ENCODE measurements at places on chromosomes 5 and 9.

DNA sequence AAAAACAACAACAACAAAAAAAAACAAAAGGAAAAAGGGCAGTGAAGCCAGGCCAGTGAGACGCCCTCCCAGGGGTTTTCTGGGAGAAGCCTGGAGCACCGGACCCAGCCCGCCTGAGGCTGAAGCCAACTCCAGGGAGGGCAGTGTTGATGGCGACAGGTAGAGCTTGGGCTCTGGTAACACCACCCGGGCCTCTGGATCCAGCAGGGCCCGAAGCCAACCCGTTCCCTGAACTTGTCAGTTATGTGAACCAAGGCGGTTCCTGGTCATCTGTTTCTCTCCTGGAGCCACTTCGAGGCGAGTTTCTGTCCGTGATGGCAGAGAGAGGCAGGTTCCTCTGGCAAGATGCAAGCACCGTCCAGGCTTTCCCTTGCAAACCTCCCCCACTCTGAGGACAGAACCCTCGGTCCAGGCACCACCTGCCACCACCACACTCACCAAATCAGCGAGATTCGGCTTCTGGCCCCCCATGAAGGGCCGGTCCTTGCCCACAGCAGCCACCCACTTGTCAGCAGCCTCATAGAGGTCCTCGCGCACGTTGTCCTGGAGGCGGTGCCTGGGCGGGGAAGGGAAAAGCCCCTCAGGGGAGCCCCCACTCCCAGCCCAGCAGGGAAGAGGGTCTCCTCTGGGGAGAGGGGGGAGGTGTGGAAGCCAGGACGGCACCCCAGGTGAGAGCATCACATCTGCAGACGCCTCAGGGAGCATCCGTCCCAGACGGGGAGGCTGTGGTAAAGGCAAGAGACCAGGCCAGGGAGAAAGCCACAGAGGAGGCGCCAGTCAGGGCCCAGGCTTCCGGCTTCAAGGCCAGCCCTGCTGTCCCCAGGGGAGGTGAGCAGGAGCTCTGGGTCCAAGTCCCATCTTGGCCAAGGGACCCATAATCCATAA, 5.4 kb downstream of the PTGES2 start:
- no peak for DNase-seq

DNA sequence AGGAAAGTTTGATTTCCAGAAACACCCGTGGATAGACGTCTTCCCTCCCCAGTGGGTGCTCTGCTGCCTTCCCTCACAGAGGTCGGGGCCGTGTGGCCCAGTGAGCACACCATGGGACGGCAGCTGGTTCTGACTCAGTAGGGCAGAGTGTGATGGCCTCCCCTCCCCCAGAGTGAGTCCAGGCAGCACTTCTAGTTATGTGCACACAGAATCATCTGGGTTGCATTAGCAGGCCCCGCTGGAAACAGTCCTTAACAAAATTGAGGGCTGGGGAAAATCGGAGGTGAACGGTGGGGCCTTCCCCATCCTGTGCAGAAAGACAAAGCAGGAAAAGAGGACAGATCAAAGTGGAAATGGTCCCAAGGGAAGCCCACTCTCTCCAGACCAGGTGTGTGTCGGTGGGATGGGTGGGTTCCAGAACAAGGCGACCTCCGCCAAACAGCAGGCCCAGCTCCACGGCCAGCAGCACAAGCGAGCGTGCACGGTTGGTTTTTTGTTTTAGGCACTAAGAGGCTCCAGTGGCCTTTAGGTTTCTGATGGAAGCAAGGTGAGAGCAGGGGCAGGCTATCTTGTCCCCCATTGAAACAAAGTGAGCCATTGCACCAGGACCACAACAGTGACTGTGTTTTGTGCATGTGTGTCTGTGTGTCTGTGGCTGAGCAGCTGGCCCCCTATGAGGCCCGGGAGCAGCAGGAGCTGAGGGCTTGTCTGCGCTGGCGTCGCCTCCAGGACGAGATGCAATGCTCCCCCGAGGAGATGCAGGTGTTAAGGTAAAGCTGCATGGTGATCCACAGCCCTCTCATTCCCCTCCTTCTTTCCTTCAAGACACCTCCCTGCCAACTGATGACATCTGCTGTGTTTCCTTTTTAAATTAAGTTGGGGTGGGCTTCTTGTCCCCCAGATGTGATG, 201.5 kb downstream of the AOPEP start:
- DNase-seq, result no peak

DNA sequence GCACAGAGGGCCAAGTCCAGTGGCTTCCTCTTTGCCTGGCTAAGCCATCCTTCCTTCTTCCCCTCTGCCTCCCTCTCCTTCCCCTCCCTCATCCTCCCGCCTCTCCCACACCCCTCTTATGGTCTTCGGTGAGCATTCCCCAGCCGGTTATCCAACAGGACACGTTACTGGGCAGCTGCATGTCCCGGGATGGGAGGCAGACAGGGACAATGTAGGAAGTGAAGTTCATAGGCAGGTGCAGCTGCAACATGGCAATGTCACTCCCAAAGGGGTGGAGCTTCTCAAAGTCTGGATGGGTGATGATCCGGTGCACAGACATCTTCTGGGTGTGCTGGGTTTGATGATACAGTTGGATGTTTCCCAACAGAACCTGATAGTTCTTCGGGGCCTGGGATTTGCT, 71.4 kb upstream of the SPTLC1 start:
- no peak for DNase-seq

GRCh38 chr9:14423815-14424261, 109.9 kb upstream of the NFIB start:
- DNase-seq, result no peak

DNA sequence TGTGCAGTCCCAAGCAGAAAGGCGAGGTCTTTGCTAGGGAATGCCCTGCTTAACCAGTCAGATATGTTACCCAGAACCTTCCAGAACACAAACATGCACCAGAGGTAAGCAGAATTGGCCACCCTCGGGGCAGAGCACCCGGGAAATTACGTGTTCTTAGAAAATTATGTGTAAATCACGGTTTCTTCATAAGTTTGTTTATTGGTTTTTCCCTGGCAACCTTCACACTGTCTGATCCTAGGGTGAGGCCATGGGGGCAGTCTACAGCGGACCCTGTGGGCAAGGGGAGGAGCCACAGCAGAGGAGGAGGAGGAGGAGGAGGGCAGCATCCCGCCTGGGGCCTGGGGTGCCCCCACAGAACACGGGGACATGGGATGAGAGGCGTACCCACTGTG, 31.4 kb downstream of the RXRA start:
- DNase-seq, result no peak

DNA sequence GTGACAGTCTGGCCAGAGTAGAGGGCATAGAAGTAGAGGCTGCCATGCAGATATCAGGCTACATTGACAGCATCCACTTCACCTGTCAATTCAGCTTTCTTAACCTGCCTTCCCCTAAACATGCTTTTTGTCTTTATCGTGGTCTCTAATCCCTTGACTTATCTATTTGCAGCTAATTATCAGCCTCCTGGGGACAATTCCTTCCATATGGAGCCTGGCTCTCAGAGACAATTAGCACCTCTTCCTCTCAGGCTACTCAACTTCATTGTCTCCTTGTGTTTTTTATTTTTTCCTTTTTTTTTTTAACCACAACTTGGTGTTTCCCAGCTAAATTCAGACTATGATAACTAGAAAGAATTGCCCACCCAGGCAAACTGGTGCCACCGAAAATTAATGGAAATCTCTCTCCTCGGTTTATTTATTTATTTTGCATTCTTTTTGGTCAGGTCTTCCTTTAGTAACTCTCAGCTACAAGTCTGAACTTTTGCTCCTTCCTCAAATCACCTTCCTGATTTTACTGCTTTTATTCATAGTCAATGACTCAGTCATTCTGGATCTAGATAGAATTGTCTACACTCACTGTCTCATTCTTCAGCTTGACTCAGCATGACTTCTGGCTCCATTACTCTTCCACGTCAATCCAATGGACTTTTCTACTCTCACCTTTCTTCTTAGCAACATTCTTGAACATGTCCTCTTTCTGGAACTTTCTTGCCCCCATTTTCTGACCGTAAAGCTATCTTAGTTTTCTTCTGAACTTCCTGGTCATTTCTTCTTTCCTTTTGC, 63.0 kb upstream of the BASP1 start:
- no peak for DNase-seq

DNA sequence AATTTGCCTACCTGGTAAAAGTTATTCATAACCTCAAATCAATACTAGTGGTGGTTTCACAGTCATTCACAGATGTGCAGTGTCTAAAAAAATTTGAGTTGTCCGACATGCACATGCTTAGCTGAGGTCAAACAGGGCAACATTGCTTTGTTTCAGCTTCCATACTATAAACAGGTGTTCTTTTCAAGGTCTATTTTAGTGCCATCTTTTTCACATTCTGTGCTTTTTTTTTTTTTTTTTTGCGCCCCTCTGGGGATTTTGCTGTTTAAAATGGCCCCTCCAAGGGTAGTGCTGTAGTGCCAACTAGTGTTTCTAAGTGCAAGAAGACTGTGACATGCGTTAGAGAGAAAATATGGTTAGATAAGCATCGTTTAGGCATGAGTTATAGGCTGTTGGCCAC, 14.5 kb downstream of the PHAX start:
- no peak for DNase-seq

DNA sequence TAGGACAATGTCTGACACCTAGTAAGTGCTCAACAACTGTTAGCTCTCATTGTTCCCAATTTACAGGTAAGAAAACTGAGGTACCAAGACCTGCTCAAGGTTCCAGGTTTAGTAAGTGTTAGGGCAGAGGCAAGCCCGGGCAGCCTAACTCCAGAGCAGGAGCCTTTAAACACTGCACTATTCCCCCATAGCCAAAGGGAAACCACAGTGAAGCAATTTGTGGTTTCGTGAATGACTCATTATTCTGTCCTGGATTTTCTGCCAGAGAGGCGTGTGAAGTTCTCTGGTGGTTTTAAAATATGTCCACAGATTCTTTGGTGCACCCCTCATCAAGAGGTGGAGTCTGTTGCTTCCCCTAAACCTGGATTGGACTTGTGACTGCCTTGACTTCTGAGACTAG, 1.0 kb upstream of the MCC start:
- DNase-seq, result no peak

GRCh38 chr9:97938081-97938644, at the start of gene HEMGN:
TSS of gene HEMGN (minus strand) at chr9:97938172. CDS start at chr9:97938136, 36 bp downstream.
- DNase-seq, result no peak

DNA sequence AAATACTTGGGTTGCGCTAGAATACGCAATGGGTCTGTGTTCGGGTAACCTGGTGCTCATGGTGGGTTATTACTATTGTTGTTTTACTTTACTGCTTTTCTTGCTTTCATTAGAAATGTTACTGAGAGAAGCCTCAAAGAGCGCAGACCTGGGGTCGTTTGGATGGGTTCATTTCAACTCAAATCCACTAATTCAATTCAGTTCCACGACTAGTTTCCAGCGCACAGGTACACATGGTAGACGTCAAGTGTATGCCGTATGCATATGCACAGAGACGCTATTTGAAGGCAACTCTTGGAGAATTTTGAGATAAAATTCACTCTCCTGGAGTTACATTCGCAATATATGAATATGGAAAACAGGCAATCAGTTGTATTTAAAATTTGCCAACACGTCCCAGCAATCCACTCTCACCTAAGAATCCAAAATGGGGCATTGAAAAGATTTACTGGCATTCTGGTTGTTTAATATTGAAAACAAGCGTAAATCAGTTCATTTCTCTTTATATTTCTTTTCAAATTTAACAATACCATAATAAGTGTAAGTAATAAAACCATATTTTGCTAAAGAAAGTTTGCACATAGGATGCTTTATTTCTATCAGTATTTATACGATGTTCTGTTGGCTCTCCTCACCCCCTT, 4.4 kb upstream of the PAX5 start:
- no peak for DNase-seq

DNA sequence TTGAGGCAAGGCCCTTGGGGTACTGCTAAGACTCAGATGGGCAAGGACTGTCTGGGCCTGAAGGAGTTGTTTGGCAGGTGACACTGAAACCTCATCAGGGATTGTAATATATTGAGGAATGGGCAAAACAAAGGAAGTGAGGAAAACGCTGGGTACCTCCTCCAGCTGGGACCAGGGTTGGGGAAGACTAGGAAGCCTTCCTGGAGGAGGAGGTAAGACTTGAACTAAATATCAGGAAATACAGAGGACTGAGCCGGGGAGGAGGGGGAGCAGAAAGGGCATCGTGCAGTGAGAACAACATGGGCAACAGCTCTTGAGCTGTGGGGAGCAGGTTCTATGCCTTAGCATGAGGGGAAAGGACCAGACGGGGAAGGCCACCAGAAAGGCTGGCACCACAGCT, 144.0 kb downstream of the GABBR2 start:
- no peak for DNase-seq

- no peak for DNase-seq
Observed at GRCh38 chr9:98370976-98371315, 115.5 kb upstream of the TBC1D2 start.

- DNase-seq, result no peak
Observed at GRCh38 chr9:83274787-83275186, 211.8 kb upstream of the RASEF start.

DNA sequence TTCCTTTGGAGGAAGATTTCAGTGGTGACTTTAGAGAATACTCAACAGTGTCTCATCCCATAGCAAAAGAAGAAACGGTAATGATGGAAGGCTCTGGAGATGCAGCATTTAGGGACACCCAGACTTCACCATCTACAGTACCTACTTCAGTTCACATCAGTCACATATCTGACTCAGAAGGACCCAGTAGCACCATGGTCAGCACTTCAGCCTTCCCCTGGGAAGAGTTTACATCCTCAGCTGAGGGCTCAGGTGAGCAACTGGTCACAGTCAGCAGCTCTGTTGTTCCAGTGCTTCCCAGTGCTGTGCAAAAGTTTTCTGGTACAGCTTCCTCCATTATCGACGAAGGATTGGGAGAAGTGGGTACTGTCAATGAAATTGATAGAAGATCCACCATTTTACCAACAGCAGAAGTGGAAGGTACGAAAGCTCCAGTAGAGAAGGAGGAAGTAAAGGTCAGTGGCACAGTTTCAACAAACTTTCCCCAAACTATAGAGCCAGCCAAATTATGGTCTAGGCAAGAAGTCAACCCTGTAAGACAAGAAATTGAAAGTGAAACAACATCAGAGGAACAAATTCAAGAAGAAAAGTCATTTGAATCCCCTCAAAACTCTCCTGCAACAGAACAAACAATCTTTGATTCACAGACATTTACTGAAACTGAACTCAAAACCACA, 67.4 kb downstream of the VCAN start:
- no peak for DNase-seq

GRCh38 chr5:119016125-119016774, 27.9 kb upstream of the DTWD2 start:
- no peak for DNase-seq

All from activated naive CD8-positive, alpha-beta T cell treated with anti-CD3 and anti-CD28 coated beads, Interleukin-2, amount 10 ng/mL, durations not matched to agents 7 days and 5 days (primary cell).